ENCODE measurements at places on chromosomes 11 and 22.
A peak's percentile ranks its signal among the peaks of the same experiment; 100 is the strongest.

DNA sequence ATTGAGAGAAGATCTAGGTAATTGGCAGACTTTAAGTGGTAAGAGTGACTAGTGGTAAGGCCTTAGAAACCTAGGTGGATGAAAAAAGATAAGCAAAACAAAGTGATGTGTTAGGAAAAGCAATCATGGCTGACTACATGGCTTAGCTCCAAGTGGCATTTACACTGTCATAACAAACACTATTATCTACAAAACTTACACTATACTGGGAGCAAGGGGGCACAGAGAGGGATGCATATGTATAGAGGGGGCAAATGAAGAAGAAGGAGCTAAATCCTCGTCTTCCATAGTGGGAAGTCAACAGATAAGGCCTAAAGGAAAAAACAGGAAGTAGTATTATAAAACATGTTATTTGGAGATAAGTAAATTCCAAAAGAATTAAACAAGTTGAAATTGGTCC lies 32.5 kb downstream of the ADORA2A start:
- no peak for DNase-seq

DNA sequence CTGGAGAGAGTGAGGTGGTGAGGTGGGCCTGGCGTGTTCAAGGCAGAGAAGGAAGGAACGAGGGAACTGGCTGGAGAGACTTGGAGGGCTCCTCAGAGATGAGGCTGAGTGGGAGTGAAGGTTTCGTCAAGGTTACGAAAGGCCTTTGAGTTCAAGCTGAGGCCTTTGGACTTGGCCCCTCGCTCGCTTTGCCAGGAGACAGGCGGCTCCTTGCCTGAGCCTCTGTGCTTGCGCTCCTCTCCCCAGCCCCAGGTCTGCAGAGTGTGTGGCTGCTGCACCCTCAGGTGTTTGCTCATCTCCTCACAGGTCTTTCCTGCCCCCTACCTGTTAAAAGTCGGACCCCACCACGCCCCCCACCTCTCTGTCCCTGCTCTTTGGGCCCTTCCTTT lies 91.6 kb downstream of the ATXN10 start:
- DNase-seq, result no peak

DNA sequence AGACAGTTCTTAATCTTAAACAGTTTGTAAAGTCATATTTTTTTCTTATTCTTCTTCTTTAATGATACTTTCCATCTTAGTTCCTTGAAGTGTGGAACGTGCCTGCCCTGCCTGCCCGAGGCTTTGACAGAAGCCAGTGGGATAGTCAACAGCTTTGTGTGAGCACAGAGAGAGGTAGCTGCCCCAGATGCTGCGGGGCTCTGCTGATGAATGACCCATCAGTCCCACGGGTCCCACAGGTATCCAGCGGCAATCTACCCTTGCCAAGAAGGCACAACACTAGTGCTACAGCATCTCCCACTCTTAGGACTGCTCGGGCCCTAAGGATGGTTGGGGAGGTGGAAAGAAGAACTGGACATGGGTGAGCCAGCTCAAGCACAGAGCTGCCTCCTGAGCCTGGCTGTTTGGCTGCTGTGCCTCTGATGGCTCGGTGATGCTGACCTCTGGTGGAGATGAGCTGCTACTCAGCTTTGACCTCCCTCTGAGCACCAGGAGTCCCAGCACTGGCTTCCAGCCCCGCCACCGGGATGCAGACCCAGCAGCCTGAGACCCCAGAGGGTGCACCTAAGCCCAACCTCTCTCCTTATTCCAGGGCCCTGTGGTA lies 11.8 kb upstream of the APLNR start:
- DNase-seq, result no peak

DNA sequence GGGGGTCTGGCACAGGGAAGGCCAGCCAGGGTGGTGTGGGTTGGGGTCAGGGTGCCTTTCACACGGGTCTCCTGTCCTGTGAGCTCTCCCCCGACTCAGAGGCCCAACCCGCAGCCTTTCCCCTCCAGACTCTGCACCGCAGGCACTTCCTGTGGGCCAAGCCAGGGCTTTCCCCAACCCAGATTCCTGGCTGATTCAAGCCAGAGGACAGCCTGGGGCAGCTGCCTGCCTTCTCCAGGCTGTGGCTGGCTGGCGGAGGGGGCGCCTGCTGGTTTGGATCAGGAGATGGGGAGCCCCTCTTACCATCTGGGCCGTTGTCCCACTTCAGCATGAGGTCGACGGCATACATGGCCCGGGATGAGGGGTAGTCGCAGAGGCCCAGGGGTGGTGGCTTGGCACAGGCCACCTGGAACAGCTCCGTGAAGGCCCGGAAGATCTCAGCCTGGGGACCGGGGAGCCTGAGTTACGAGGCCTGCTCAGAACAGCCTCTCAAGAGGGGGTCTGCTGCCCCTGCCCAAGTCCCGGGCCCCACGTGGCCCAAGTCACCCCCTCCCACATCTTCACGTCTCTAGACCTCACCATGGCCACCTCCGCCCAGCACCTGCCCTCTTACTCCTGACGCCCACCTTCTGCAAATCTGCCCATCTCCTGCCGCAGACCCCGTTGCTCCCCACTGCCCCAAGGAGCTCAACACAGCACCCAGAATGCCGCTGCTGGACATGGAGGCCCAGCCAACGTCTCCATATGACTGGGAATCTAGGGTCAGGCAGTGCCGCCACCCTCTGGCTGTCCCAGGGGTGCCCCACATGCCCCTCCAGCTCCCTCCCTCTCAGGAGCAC lies 17.3 kb downstream of the TSPO start:
- DNase-seq, result no peak

DNA sequence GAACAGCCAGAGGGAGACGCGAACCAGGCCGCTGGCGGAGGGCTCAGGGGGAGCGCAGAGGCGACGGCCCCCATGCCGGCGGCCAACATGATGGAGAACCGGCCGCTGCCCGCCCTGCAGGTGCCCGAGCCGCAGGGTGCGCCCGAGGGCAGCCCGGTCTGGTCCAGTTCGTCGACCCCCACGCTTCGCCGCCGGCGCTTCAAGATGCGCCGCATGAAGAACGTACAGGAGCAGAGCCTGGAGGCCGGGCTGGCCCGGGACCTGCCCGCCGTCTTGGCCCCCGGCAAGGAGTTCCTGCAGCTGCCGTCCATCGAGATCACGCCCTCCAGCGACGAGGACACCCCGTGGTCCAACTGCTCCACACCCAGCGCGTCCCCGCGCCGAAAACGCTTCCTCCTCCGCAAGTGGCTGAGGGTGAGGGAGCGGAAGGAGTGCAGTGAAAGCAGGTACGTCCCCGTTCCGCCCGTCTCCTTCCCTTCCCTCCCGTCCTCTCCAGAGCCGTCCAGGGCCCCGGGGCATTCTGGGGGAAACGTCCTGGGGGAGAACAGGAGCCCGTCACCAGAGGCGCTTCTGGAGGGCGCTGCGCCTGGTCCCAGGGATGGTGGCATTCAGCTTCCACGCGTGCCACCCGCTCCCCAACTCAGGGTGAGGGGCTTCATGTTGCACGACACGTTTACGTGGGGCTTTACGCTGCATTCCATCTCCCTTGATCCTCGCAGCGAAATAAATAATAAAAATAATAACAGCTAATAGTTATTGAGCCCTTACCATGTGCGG lies 840 bp downstream of the GRAMD1B start:
- peak; percentile 62 for DNase-seq

DNA sequence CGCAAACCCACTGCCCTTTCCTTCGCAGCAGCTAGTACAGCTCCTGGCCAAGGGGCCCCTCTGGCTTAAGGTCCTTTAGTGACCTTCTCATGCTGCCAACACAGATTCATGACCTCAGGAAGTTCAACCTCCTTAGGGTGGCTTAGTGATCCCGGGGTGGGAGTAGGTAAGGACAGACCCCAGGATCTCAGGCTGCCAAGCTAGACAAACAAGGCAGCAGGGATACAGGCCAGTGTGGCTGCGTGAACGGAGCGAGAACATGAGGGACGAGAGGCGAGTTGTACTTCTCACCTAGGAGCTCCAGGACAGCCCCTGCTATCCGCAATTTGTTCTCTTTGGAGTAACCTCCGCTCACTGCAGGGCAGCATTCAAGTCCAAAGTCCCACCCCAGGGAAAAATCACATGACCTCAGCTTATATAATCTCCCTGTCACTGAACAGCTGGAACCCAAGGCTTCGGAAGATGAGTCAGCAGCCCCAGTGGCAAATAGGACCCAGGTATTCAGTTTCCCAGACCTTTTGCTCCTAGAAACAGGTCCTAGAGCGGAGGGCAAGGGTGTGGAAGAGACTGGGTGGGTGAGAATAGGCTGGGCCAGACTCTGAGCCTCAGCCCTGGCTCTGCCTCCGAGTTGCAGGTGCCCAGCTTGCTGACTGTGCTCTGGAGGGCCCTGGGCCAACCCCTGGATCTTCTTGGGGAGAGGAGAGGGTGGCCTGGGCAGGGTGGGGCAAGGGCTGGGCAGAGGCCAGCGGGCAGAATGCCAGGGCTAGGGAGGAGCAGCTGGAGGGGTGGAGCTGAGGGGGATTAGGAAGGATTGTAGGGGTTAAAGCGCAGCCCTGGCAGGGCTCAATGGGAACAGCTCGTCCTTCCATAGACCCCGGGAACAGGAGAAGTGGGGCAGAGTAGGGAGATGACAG lies 13.1 kb downstream of the USP2 start:
- no peak for DNase-seq

DNA sequence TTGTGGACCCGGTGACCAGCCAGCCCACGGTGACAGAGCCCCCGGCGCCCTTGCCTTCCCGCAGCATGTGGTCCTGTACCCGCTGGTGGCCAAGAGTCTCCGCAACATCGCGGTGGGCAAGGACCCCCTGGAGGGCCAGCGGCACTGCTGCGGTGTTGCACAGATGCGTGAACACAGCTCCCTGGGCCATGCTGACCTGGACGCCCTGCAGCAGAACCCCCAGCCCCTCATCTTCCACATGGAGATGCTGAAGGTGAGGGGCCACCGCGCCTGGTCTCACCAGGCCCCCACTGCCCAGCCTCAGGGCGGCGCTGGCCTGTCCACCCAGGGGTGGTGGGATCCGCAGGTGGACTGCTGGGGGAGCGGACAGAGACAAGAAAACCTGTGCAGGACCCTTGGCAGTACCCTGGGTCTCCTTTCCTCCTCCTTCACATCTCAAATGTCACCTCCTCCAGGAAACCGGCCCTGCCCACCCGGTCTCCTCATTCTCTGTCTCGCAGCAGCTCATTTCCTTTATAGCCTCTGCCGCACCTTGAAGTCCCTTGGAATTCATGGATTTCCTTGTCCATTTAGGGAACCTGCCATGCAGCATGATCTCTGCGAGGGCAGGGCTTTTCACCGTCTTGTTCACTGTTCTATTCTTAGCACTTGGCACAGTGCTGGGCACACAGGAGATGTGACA lies 6.5 kb downstream of the AIP start:
- no peak for DNase-seq
